H1 (cell line): ENCODE measurements at places on chromosomes 5 and 9.

- DNase-seq: no peak
Measured at GRCh38 chr5:135323701-135324132, 75.3 kb downstream of the MACROH2A1 start.

GRCh38 chr5:116507051-116507537 lies 67.5 kb downstream of the SEMA6A start:
- no peak for DNase-seq

DNA sequence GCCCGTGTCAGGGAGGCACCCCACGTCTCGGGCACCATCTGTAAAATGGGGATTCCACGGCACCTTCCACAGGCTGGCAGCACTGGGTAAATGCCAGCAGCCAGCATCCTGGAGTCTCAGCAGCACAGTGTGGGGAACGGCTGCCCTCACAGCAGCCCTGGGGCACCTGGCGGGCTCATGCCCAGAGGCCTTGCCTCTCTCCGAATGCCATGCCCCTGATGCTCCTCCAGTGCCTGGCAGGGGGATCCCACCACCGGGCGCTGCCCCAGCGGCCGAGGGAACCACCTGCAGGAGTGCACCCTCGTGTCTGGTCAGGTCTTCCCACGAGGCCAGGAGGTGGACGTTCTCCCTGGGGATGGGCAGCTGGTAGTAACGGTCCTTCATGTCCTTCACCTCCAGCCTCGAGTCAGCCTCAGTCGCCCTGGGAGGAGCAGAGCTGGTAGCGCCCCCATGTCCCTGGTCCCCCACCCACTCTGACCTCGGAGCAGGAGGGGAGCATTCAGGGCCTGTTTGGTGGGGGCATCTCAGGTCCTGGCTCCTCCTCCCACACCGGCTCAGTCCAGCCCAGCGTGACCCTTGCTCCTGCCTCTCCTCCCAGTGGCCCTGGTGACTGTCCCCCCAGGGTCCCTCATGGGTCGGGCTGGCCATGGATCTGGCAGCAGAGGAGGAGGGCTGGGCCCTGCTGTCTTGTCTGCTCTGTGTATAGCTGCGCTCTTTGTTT lies 49.9 kb upstream of the NRARP start:
- DNase-seq: no peak

DNA sequence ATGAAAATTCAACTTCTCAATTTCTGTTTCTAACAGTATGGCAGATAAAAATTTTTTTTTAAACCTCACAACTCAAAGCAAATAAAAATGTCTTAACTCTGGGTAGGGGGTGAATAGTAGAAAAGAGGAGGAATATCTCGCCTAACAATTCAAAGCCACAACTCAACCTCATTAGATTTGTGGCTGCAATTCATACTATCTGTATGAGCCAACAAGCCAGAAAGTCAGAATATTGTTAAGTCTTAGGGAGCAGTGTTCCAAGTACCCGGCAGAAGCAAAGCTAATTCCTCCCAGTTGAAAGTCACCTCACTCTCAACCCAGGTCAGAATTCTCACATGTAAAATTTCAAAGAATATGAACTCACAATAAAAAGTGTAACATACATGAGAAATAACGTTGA lies 15.0 kb downstream of the PJA2 start:
- no peak for DNase-seq

DNA sequence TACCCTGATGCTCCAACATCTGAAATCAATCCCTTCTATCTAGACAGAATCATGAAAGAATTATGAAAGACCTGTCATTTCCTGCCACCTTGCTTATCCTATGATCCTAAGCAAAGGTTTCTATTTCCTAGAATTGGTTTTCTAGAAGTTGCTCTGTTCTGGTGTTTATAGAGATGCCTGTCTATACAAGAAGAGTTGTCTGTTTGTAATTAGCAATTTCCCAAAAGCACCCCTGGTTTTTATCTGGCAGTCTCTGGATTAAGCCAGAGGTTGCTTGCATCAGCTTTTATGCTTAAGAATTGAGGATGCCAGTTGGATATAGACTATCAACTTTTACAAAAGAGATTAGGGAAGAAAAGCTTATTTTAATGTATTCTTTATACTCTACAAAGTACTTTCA lies 133.0 kb upstream of the EFNA5 start:
- DNase-seq: no peak

- peak; percentile 54 for DNase-seq
Measured at GRCh38 chr9:928363-929042, 48.0 kb upstream of the DMRT3 start.

- DNase-seq: no peak
Measured at GRCh38 chr5:1255081-1255561, 29.9 kb downstream of the SLC6A18 start.

DNA sequence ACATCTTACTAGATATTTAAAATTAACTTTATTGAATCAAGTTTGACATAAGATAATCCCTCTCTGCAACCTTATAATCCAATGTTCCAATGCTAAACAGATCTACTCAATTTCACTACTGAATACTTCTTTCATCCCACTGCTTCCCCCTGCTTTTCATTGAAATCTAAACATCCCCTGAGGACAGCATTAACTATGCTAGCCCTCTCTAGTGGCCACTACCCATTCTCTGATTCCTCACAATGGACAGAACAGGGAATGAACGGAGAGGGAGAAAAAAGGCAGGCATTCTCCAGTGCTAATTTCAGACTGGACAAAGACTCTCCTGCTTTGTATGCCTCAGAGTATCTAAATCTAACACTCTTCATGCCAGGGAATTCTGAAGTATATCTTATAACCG lies 54.3 kb upstream of the RGS7BP start:
- no peak for DNase-seq

DNA sequence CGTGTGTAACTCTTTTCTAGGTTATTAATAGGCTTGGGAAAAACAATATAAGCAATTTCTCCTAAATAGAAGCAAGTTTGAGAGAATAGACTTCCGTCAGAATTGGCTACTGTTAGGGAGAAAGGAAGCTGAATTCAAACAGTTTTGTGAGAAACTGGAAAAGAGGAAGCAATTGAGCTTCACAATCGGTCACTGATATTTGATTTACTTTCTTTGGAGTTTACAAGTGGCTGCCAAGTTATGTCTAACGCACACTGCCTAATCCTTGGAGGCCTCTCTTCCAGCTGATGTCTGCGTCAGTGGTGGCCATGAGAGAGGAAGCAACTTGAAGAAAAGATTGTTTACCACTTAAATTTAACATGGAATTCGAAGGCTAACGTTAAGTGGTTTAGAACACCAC lies 319.5 kb downstream of the ADGRV1 start:
- no peak for DNase-seq

DNA sequence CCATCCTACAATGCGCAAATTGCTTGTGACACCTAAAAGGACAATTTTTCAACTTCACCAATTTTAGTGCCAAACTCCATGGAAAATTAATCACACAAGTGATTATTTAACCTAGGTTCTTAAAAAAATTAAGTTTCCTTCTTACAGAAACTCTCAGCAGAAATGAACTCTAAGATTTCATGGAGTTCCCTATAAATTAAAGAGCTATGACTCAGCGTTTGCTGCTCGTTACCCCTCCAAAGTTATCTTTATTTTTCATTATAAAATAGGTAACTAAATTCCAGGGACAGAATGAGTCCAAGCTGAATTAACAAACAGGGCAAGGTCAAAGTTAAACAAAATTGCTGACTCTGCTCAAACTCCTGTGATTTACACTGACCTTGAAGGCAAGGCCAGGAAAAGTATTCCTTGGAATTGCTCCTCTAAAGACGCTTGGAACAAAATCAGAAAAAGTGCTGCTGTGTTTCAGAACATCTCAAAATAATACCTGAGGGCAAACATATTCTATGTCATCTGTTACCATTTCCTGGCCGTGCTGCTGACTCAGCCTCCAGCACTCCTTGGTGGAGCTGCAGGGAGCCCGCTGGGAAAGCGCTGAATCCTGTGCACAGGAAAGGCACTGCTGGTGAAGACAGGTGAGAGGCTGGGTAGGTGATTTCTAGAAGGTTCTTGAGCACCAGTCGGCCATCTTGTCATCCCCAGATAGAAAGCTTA lies 2.5 kb upstream of the CMBL start:
- no peak for DNase-seq

DNA sequence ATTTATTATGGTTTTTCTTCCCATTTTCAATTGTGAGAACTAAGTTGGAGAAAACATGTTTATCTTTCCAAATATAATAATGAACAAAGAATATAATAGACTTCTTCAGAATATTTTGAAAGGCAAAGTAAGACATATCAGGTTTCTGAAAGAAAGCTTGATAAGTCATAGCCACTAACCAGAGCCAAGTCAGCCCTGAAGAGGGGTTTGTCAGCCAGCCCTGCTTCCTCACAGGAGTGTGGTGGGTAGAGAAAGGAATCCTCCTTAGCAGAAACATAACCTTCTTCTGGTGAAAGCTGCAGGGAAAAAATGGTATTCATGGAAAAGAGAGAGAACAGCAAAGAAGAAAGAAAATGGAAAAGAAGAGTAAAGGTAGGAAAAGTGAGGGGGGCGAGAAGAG lies 93.4 kb downstream of the MPDZ start:
- DNase-seq: no peak

GRCh38 chr5:32059761-32060530 lies 114.2 kb downstream of the GOLPH3 start:
- DNase-seq: no peak

GRCh38 chr9:110922145-110922544 lies 116.1 kb downstream of the LPAR1 start:
- DNase-seq: no peak

DNA sequence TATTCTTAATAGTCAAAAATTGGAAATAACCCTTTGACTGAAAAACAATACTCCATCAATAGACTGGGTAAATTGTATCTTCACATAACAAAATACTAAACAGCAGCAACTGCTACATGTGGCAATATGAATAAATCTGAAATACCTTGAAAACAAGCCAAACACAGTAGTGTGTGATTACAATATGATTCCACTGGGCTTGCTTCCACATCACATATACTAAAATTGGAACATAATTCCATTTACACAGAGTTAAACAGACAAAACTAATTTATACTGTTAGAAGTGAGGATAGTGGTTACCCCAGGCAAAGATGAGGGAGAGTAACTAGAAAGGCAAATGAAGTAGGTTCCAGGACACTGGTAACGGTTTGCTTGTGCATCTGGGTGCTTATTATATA lies 20.4 kb downstream of the FNIP1 start:
- DNase-seq: no peak

DNA sequence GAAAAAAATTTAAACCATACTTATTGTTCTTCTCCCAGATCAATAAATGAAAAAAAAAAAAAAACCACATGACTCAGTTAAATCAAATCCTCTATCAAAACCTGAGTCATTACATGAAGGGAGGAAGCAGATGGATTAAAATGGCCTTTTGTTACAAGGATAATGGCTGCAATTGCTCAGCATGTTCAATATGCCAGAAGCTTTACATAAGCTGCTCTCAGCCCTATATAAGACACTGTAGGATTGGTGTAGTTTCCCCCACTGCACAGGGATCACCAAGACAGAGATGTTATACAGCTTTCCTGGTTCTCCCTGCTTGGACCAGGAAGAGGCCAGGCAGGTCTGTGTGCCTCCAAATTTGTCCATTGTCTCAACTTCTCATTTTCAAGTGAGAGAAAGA lies 101.6 kb upstream of the MAP1B start:
- no peak for DNase-seq

- no peak for DNase-seq
Measured at GRCh38 chr9:114442022-114442421, 54.2 kb upstream of the AKNA start.

DNA sequence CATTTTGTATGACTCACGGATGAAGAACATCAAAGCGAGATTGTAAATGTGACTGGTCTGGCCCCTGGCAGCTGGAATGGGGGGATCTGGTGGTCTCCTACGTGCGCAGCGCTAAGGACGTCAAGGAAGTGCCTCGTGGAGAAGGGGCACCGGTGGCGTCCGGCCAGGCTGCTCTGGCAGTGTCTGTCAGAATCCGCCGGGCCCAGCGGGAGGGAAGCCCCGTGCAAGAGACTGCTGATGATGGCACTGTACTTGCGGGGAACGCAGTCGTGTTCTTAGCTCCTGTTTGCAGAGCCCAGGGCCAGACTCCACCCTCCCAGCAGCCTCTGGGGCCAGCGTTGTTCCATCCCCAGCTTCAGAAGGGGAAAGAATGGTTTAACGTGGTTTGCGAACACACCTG lies 75.5 kb downstream of the COL5A1 start:
- DNase-seq: no peak
